ENCODE measurements at places on chromosomes 2 and 18.

DNA sequence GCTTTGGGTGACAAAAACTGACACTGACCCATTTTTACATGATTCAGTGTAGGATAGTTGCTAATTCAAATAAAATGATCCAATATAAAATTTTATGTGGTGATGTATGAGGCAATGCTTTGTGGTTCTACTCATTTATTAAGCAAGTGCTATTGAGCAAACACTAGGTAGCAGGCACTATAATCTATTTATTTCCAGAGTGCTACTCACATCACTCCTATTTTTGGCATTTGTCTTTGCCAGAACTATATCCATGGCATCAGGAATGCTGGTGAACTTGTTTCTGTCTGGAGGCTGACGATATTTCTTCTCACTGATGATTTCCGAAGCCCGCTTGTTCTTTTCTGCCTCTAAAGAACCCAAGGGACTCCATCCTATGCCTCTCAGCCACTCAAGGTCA is 84.3 kb downstream of the NEB start:
- DNase-seq = no peak

DNA sequence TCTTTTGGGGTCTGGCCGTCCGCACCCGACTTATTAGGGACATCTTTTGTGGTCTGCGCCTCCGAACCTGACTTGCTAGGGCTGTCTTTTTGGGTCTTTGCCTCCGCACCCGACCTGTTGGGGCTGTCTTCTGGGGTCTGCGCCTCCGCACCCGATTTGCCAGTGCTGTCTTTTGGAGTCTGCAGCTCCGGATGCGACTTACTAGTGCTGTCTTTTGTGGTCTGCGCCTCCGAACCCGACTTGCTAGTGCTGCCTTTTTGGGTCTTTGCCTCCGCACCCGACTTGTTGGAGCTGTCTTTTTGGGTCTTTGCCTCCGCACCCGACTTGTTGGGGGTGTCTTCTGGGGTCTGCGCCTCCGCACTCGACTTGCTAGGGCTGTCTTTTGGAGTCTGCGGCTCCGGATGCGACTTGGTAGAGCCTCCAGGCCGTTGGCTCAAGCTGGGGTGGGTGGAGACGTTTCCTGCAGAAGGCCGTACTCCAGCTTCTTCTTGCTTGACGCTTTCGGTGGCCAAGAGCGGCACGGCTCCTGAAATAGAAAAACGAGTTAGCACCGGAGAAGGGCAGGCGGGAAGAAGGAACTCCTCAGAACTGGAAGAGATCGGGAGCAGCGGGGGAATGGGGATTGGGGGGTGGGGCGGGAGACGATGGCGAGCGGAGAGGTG is 498 bp downstream of the TGOLN2 start:
- peak; percentile 70 for DNase-seq

GRCh38 chr2:238941262-238941792 is 93.4 kb downstream of the TWIST2 start:
- DNase-seq = no peak

DNA sequence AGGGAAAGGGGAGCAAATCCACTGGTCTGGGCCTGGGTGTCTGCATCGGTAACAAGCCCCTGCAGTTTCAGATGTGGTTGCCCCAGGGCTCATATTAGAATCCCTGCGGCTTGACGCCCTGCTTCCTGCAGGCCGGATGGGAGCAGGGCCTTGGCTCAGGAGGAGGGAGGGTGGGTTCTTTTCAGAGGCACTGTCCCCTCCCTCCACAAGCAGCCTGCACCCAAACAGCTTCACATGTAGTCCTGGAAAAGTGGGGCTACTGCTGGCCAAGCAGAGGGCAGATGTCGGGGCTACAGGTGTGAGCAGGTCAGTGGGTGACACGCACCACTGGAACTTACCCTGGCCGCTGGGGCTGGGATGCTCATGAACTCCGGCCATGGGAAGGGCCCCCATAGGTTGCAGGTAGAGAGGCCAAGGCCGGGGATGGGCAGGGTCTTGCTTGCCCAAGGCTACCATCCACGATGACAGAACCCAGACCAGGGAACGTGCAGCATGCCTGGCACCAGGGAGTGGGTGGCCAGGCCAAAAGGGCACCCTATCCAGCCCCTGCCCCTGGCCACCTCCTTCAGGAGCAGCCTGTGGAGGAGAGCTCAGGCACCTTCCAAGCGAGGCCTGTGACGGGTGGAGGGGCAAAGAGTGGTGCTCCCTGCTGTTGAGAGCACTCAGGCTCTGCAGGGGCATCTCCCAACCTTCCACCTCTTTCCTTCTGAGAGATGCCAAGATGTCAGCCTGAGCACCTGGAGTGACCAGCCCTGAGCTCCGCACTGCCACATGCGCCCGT is 16.8 kb downstream of the ARID5A start:
- DNase-seq = no peak

DNA sequence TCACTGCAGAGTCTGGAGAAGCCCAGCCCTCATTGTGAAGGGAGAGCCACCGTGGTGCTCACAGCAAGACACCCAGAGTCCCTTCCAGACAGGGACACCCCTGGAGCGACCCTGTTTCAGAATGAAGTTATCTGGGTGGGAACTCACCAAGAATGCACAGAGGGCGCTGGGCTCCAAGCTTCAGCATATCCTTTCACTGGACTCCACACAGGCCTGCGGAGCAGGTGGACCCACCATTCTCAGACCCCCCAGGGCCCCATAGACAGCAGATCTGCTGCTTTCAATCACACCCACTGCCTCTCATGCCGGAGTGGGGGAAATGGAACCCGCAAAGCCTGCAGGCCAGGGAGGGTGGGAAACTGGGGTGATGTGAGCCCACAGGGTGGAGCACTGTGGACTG is 87.8 kb downstream of the RRM2 start:
- no peak for DNase-seq

DNA sequence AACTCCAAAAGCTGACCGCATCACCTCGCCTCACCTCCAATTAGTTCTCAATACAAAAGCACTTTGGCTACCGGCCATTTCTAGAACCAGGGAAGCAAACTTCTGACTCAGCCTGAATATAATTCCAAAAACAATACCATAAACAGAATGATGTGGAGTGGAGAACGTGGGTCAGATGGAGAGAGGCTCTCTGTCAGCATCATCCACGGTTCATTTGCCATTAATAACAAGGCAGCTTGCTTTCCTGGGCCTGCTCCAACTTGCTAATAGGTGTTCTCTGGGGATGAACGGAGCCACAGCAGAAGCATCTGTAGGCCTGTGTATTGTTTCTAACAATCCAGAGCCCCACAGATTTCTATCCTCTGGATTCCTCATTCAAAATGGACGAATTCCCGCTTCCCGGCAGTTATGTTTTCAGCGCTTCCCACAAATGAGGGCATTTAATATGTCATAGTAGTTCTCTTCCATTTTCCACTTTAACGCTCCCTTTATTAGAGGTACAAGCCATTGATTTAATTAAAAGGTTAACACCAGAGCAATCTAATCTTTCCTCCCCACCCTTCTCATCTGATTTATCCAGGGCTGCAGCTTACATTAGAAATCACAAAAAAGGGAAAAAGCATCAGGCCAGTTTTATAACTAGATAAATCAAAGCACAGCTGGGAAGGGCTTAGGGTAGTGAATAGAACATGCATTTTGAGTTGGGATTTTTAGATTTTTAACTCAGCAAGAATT is 23.2 kb upstream of the CNTNAP5 start:
- no peak for DNase-seq

DNA sequence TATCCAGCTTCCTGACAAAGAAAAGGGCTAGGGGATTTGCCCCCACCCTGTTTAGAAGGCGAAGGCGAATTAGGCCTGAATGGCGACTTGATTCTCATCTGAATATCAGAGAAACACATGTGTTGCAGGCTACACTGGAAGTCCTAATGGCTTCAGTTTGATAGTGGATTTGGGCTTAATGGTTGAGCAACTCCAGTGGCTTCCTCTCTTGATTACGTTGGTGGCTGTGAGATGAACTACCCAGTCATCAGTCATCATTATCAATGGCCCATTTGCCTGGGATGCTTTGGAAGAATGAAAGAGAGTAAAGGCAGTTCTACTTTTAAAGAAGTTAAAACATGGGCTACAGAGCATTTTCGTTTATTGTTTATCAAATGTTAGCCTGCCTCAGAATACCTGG is 60.9 kb upstream of the IL1R1 start:
- DNase-seq = no peak

DNA sequence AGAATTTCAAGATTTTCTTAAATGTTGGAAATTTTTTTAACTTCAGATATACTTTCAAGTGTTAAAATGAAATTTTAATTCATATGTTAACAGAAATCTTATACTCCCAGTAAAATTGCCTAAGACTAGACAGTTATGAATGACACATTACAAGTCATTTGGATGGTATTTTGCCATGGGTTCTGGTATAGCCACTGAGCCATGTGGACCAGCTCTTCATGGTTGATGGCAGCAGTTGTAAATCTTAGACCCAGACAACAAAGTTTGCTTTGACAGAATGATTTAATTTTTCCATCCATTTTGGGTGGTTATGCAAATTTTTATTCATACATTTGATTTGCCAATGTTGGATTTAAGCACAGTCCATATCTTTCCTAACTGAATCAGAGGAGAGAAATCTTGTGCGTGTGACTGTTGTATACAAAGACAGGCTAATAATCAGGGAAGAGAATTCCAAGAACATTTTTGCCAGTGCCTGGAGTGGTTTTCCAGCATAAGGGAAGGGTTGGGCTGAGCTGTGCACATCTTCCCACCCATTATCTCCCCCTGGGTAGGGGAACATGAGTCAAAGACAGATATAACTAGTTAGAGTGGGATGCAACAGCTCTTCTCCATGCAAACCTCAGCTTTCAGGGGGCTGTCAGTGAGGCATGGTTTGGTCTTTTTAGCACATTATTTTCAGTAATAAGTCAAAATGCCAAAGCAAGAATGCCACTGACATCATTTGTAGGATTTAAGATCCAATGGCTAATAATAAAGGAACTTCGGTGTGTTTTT is 28.1 kb upstream of the INPP4A start:
- DNase-seq = no peak

GRCh38 chr2:50347358-50348044 is 684.4 kb downstream of the NRXN1 start:
- no peak for DNase-seq

GRCh38 chr2:65781756-65782155 is 349.4 kb upstream of the SPRED2 start:
- DNase-seq = no peak

- DNase-seq = peak; percentile 16
Observed at GRCh38 chr2:128783896-128784295, 465.2 kb upstream of the HS6ST1 start.

- no peak for DNase-seq
Observed at GRCh38 chr18:79422783-79423165, 27.0 kb downstream of the NFATC1 start.

DNA sequence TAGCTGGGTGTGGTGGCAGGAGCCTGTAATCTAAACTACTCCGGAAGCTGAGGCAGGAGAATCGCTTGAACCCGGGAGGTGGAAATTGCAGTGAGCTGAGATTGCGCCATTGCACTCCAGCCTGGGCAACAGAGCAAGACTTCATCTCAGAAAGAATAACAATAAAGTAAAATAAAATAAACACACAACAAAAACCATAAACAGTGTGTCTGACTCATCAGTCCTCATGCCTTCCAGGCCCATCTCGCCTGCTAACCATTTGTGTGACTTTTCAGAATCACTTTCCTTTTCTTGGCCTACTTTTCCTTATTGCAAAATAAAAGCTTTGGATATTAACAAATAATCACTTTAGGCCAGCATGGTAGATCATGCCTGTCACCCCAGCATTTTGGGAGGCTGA is 42.0 kb upstream of the ASXL2 start:
- no peak for DNase-seq

GRCh38 chr2:119536707-119537106 is 7.5 kb upstream of the CFAP221 start:
- DNase-seq = no peak

DNA sequence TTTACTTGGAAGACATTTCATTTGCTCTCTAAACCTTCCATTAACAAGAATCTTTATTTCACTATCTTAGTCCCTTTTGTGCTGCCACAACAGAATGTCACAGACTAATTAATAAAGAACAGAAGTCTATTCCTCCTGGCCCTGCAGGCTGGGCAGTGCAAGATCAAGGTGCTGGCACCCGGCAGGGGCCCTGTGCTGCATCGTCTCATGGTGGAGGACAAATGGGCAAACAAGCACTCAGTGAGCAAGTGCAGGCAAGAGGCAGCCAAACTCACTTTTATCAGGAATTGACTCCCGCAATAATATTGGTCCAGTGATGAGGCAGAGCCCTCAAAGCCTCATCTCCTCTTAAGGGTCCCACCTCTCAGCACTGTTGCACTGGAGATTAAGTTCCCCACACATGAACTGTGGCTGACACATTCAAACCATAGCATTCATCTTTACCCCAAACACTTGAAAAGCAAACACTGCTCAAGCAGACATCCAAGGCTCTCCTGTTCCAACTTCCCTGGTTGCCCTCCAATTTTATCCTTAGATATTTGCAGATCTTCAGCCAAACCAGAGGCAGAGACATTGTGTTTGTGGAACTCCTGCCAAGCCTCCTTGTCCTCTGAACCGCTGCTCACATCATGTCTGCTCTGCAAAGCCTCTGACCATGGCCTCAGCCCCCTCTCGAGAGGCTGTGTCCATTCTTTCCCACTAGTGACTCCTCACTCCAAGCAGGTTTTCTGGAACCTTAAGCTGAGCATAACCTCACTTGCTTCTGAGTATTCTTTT is 404.4 kb upstream of the SOX11 start:
- DNase-seq = no peak

GRCh38 chr2:134432435-134432883 is 178.6 kb downstream of the MGAT5 start:
- no peak for DNase-seq

DNA sequence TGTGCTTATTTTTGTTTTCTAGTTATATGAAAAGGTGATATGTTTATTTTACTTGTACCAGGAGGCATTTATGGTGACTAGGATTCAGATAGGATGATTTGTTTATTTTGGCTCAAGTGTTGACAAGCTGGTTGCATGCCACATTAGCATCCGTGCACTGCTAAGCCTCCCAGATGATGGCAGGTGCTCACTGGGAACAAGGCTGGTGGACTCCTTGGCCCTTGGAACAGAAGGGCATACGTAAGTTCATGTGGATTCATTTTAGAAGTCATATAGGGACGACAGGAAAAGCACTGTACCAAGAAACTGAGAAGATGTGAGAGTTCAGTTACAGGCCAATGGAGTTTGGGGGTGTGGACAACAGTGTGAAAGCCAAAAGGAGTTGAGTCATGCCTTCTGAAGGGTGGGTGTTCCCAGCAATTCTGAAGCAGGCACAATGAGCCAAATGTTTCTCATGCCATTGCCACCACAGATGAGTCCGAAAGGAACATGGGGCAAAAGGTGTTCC is 166.2 kb downstream of the PHLPP1 start:
- no peak for DNase-seq

- no peak for DNase-seq
Observed at GRCh38 chr2:189372688-189373257, 68.5 kb upstream of the WDR75 start.

DNA sequence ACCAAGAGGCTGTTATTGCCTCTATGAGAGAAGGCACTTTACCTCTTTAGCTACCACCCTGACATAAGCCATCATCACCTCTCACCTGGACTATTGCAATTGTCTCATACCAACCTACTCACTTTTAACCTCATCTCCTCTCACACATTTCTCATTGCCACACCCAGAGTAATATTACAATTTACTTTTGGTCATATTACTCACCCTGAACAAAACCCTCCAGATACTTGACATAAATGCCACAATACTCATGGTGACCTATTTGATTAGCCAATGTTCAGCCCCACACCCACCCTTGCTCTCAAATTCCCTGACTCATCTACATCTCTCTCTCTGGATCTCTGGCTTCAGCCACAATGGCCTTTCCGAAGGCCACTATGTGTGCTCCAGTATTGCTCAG is 90.9 kb upstream of the CDH7 start:
- no peak for DNase-seq

All from CD4-positive, alpha-beta T cell (primary cell).